ENCODE measurements at places on chromosomes 2 and 18. TPM values are rescaled to one million over a fixed set of nuclear protein-coding genes. Genes with fewer than 3 reads are reported as not detected.

Gene BUB1
- 25.4 TPM for total RNA-seq

Gene IL1RL1
- total RNA-seq = not detected

Gene LYPD1
- total RNA-seq = 7.1 TPM

Gene PLCL1
- total RNA-seq = 41.1 TPM

- no peak for DNase-seq
Observed at GRCh38 chr2:239120664-239121063, 272.8 kb downstream of the TWIST2 start.

GRCh38 chr2:47072018-47072691, 83.0 kb downstream of the STPG4 start:
- DNase-seq = no peak

GRCh38 chr18:76838182-76838581, 15.8 kb downstream of the ZNF236 start:
- DNase-seq = no peak
